Activated T-helper 1 cell treated with anti-CD3 and anti-CD28 coated beads, Interleukin-12 subunit alpha, Interleukin-12 subunit beta, Interleukin-2, Interleukin-4 antibody, amounts not matched to agents 30 ng/mL and 10 ng/mL and 1 ng/mL, durations not matched to agents 14 hours and 24 hours and 36 hours (primary cell): ENCODE measurements at places on chromosomes 3 and 15. TPM values are rescaled to one million over a fixed set of nuclear protein-coding genes. Genes with fewer than 3 reads are reported as not detected.

ZNF385D gene
- total RNA-seq = not detected in 2 replicates

EHHADH gene
- 1.4 and 1.8 TPM in 2 replicates for total RNA-seq

ACP3 gene
- total RNA-seq = not detected in 2 replicates

TPRG1 gene
- 11.2 and 13.6 TPM in 2 replicates for total RNA-seq

MYL3 gene
- total RNA-seq = not detected in 2 replicates

ANKUB1 gene
- not detected in 2 replicates for total RNA-seq

RAD18 gene
- total RNA-seq = 52.8 and 54.2 TPM in 2 replicates

ACKR4 gene
- 0.15 and 0.16 TPM in 2 replicates for total RNA-seq

CDC25A gene
- total RNA-seq = 50.9 and 52.6 TPM in 2 replicates

PRR20G gene
- total RNA-seq = not detected in 2 replicates

ITIH4 gene
- 3.1 and 4.8 TPM in 2 replicates for total RNA-seq

TLR9 gene
- total RNA-seq = 0.47 TPM in 1 of 2 replicates, not detected in the other

GRCh38 chr15:34111488-34111887 is 9.6 kb downstream of the PGBD4 start:
- H3K4me1 ChIP-seq = peaks cover 6% of the 10 kb centered on the region
- DNase-seq = no peak
- H3K4me3 ChIP-seq = no peak overlapping the region
- H3K27me3 ChIP-seq = peaks cover 3% of the 10 kb centered on the region
- H3K36me3 ChIP-seq = peaks cover under 1% of the 10 kb centered on the region
- H3K27ac ChIP-seq = no peak overlapping the region

DNA sequence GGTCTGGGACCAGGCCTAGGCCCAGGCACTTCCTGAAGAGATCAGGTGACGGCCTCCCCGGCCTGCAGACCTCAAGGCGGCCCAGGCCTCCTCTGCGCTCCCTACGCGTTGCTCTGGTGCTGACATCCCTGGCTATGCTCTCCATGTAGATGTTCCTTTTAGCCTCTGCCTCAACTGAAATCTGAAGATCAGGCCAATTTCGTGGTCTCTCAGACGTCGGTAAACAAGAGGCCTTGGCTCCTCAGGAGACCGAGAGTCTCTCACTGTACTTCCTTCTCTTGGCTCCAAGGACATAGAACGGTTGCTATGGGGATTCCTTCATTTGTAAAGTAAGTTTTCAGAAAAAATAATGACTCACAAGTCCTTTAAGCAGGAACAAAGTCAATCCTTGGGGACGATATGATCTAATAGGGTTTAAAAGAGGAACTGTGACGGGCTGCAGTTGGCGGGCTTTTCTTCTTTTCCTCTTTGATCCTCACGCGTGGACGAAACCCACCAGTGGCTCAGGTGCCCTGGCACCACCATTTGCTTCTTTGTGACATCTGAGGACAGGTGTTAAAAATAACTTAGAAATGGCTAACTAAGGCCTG is 55.6 kb upstream of the CGNL1 start:
- H3K4me3 ChIP-seq = no peak overlapping the region
- no peak for DNase-seq
- no peak overlapping the region for H3K27ac ChIP-seq
- no peaks in the 10 kb centered on the region for H3K4me1 ChIP-seq
- no peaks in the 10 kb centered on the region for H3K36me3 ChIP-seq

GRCh38 chr3:119194237-119195150 is 21.1 kb downstream of the UPK1B start:
- H3K4me1 ChIP-seq = no peaks in the 10 kb centered on the region
- H3K36me3 ChIP-seq = peaks cover 2% of the 10 kb centered on the region
- H3K27me3 ChIP-seq = peaks cover 6% of the 10 kb centered on the region
- no peak overlapping the region for H3K4me3 ChIP-seq
- no peak for DNase-seq
- no peak overlapping the region for H3K27ac ChIP-seq

DNA sequence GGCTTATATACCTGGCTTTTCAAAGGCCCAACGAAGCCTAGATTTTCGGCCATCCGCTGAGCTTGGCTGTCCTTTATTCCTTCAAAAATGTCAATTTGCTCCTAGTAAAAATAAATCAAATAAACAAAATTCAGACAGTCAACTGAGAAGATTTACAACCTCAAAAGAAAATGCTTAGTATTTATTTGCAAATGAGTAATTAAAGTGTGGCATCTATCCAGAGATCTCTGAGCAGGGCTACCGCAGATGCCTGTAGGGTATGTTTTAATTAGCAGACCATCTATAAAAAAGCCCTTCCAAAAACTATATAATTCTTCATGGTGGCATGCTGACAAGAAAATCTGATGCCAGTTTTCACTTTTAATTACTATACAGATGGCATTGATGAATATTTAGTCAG is 136.2 kb downstream of the SUCLG2 start:
- H3K4me3 ChIP-seq = no peak overlapping the region
- H3K4me1 ChIP-seq = no peaks in the 10 kb centered on the region
- no peaks in the 10 kb centered on the region for H3K27me3 ChIP-seq
- DNase-seq = no peak

- no peaks in the 10 kb centered on the region for H3K27me3 ChIP-seq
- no peaks in the 10 kb centered on the region for H3K4me1 ChIP-seq
- no peak overlapping the region for H3K27ac ChIP-seq
- DNase-seq = no peak
- H3K36me3 ChIP-seq = no peaks in the 10 kb centered on the region
These were observed 28.3 kb downstream of the NEDD4 start for GRCh38 chr15:55965091-55965490.

GRCh38 chr3:10002951-10003350 is 16.3 kb upstream of the EMC3 start:
- H3K4me3 ChIP-seq = no peak overlapping the region
- peaks cover 20% of the 10 kb centered on the region for H3K36me3 ChIP-seq
- DNase-seq = no peak
- peaks cover 5% of the 10 kb centered on the region for H3K4me1 ChIP-seq
- no peak overlapping the region for H3K27ac ChIP-seq

GRCh38 chr3:22988566-22988965 is 214.6 kb upstream of the UBE2E2 start:
- H3K4me3 ChIP-seq = no peak overlapping the region
- H3K27me3 ChIP-seq = peaks cover 1% of the 10 kb centered on the region
- H3K27ac ChIP-seq = no peak overlapping the region
- H3K4me1 ChIP-seq = no peaks in the 10 kb centered on the region
- DNase-seq = no peak

DNA sequence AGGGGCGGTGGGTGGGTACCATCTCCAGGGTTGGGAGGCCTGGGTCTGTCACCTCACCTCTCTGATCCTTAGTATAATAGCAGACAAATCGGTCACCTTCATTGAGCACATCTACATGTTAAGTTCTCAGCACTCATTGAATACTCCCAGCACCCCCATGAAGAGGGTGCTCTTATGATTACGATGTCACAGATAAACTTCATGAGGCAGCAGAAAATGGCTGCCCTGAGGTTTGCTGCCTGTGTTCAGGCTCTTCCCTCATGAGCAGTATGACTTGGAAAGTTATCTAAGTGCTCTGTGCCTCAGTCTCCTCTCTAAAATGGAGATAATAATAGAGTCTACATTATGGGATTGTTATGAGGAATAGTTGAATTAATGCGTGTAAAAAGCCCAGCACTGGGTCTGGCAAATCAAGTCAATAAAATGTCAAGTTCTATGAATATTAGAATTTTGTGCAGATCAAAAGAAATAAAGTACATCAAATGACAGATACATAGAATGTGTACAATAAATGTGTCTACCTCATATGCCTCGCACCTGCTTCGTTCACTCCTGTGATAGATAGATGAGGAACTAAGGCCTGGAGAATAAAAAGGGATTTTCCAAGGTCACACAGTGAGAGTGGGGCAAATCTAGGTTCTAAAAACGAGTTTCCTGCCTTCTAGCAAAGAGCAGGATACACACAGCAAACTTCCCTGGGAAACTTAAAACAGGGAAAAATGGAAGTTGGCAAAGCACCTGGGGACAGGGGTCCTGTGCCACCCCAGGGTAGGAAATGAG is 142.2 kb upstream of the MRPS22 start:
- no peak overlapping the region for H3K4me3 ChIP-seq
- no peak for DNase-seq
- H3K4me1 ChIP-seq = no peaks in the 10 kb centered on the region
- no peaks in the 10 kb centered on the region for H3K36me3 ChIP-seq
- peaks cover 10% of the 10 kb centered on the region for H3K27me3 ChIP-seq

DNA sequence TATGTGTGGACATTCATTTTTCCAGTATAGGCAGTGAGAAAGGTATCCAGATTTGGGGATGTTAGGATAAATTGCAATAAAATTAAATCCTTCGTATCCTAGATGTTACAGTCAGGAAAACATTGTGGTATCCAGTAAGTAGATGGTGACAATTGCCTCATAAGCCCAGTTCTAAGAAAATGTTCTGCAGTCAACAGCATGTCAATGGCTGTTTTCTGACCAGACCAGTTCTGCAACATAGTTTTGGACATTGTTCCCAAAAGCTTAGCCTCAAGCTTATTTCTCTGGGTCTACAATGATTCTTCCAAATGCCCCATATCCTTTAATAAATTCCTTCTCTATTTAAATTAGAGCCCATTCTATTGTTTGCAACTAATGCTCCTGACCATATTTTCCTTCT is 480.7 kb downstream of the FHIT start:
- no peaks in the 10 kb centered on the region for H3K4me1 ChIP-seq
- H3K27ac ChIP-seq = no peak overlapping the region
- no peaks in the 10 kb centered on the region for H3K27me3 ChIP-seq
- no peaks in the 10 kb centered on the region for H3K36me3 ChIP-seq
- DNase-seq = no peak

- H3K27ac ChIP-seq = no peak overlapping the region
- no peaks in the 10 kb centered on the region for H3K4me1 ChIP-seq
- H3K27me3 ChIP-seq = peaks cover 1% of the 10 kb centered on the region
These were observed 21.6 kb downstream of the MAGI1 start for GRCh38 chr3:66017084-66017483.
